ENCODE measurements at places on chromosomes 11 and 22. TPM values are rescaled to one million over a fixed set of nuclear protein-coding genes. Genes with fewer than 3 reads are reported as not detected.

The CNTN5 gene
- not detected for total RNA-seq

The OR10A5 gene
- not detected for total RNA-seq

The CCDC87 gene
- total RNA-seq = 0.09 TPM

GRCh38 chr11:19547044-19547443 lies 165.6 kb upstream of the NAV2 start:
- H3K36me3 ChIP-seq = no peaks in the 10 kb centered on the region
- no peak overlapping the region for H3K4me3 ChIP-seq
- no peak overlapping the region for H3K27ac ChIP-seq
- no peaks in the 10 kb centered on the region for H3K4me1 ChIP-seq
- H3K27me3 ChIP-seq = peaks cover 9% of the 10 kb centered on the region

- H3K27me3 ChIP-seq = peaks cover 13% of the 10 kb centered on the region
- DNase-seq = no peak
- no peak overlapping the region for H3K4me3 ChIP-seq
Measured at GRCh38 chr11:13160806-13161205, 116.8 kb upstream of the BMAL1 start.

DNA sequence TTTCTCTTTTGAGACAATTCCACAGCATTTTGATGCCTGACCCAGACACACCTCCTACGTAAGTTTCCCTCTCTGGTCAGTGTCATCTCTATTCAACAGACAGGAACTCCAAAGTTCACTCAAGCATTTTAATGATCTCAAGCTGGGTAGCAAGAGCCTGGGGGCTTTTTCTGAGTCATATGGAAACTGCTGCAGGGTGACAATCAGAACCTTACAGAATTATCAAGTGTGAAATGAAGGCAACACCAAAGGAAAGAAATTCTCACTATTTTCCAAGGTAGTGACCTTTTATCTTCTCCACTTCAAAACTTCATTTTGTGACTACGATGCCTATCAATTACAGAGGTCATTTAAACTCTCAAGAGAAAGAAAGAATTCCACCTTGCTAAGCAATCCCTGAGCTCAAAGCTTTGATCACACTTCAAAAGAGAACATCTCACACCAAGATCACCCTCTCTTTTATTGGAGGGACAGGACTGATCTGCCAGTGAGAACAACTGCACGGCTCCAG lies 229.0 kb upstream of the ZC3H12C start:
- H3K36me3 ChIP-seq = no peaks in the 10 kb centered on the region
- H3K27me3 ChIP-seq = no peaks in the 10 kb centered on the region
- no peak overlapping the region for H3K4me3 ChIP-seq
- no peak overlapping the region for H3K27ac ChIP-seq

DNA sequence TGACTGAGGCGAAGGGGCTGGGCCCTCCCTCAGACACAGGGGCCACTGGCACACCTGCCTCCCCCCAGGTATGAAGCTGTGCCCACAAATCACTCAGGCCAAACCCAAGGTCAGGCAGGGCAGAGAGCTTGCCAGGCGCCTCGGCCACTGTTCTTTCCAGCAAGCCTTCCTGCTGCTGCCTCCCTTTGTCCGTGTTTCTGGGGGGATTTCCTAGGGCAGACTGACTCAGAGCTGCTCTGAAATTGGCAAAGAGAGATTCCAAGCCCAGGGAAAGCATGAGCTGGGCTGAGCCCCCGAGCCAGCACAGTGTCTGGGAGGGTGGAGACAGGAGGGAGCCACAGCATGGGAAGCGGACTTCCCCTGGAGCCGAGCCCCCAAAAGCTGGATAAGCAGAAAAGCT lies 33.2 kb downstream of the PPP2R1B start:
- H3K36me3 ChIP-seq = peaks cover 6% of the 10 kb centered on the region
- H3K27ac ChIP-seq = no peak overlapping the region
- peaks cover 6% of the 10 kb centered on the region for H3K4me1 ChIP-seq

DNA sequence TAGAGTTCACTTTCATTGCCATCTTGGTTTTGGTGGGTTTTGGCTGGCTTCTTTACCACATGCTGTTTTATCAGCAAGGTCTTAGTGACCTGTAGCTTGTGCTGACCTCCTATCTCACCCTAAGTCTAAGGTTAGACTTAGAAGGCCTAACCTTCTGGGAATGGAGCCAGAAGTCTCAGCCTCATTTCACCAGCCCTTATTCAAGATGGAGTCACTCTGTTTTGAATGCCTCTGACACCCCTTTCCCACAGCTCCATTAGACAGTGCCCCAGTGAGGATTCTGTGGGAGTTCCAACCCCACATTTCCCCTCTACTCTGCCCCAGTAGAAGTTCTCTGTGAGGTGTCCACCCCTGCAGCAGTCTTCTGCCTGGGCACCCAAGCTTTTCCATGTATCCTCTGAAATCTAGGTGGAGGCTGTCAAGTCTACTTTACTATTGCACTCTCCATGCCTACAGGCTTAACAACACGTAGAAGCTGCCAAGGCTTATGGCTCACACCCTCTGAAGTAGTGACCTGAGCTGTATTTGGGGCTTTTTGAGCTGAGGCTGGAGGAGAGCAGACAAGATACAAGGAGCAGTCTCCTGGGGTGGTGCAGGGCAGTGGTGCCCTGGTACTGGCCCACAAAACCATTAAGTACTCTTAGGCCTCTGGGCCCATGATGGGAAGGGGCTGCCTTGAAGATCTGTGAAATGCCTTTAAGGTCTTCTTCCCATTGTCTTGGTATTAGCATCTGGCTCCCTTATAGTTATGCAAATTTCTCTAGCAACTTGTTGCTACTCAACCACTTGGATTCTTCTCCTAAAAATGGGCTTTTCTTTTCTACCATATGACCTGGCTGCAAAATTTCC lies 65.9 kb upstream of the SC5D start:
- H3K4me3 ChIP-seq = no peak overlapping the region
- H3K36me3 ChIP-seq = no peaks in the 10 kb centered on the region
- no peak overlapping the region for H3K27ac ChIP-seq
- H3K27me3 ChIP-seq = peaks cover 24% of the 10 kb centered on the region
- H3K4me1 ChIP-seq = no peaks in the 10 kb centered on the region

GRCh38 chr11:48114740-48115139 lies 101.9 kb upstream of the OR4B1 start:
- DNase-seq = no peak
- H3K36me3 ChIP-seq = peaks cover 14% of the 10 kb centered on the region
- peaks cover 4% of the 10 kb centered on the region for H3K4me1 ChIP-seq
- no peak overlapping the region for H3K27ac ChIP-seq
- H3K27me3 ChIP-seq = no peaks in the 10 kb centered on the region

DNA sequence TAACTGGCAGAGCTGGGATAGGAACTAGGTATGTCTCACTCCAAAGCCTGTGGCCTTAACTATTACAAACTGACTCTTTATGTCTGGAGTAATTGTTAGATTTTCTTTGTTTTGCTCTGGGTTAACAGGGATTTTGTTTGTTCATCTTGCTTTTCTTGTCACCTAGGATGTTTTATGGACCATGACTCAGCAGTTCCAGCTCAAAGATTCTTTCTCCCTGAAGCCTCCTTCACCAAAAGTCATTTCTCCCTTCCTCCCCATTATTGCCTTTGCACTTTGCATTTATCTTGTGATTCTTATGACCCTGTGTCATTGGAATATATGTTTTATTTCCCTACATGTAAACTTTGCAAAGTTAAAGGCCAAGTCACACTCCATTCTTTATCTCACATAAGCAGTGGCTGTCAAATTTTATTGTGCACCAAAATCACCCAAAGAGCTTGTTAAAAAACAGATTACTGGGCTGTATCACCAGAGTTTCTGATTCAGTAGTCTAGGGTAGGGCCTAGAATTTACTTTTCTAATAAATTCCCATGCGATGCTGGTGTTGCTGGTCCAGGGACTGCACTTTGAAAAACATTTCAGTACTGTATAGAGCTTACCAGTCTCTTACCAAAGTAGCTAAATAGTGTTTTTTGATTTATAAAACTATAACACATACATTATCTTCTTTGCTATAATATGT lies 327.7 kb downstream of the DLG2 start:
- H3K4me1 ChIP-seq = no peaks in the 10 kb centered on the region
- no peaks in the 10 kb centered on the region for H3K27me3 ChIP-seq
- DNase-seq = no peak
- H3K36me3 ChIP-seq = no peaks in the 10 kb centered on the region

DNA sequence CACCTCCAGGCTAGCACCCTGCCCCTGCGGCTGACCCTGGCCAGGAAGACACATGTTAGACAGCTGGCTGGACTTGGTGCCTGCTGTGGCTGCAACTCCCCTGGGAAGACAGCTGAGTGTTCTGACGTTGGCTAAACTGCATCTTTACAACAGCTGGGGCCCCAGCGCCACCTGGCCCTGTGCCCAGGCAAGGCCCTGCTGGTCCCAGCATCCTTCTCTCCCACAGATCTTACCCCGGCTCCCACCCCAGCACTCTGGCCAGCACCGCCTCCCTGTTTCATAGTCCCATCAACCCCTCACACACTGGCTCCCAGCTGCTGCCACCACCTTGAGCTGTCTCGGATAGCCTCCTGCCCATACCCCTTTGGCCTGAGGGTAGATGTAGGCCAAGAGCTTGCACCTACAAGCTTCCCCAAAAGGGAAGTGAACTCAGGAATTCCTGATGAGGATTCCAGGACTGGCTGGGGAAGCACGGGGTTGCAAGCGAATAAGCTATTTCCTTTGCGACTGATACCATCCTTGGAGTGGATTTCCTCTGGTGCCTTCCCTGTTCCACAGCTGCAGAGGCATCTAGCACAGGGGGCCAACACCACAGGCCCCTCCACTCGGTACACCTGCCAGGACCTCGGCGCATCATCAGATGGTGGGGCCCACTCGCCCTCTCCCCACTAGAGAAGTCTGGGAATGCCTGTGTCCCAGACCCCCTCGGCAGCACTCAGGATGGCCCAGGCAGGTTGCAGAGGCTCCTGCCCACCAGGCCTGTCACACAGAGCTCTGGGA lies 28.5 kb downstream of the RSPH14 start:
- H3K27me3 ChIP-seq = no peaks in the 10 kb centered on the region
- no peak for DNase-seq
- no peaks in the 10 kb centered on the region for H3K4me1 ChIP-seq
- no peak overlapping the region for H3K4me3 ChIP-seq
- no peaks in the 10 kb centered on the region for H3K36me3 ChIP-seq
- H3K27ac ChIP-seq = no peak overlapping the region

- H3K4me3 ChIP-seq = no peak overlapping the region
- no peak overlapping the region for H3K27ac ChIP-seq
- DNase-seq = no peak
Measured at GRCh38 chr11:69665669-69666068, 9.5 kb downstream of the LTO1 start.
